ENCODE measurements at places on chromosomes 1 and 21.

- DNase-seq: no peak
These were observed 40.8 kb upstream of the PPP2R5A start for GRCh38 chr1:212244441-212244840.

GRCh38 chr1:34354367-34354766 lies 177.7 kb downstream of the C1orf94 start:
- no peak for DNase-seq

GRCh38 chr1:206833801-206834200 lies 31.6 kb upstream of the IL20 start:
- no peak for DNase-seq

DNA sequence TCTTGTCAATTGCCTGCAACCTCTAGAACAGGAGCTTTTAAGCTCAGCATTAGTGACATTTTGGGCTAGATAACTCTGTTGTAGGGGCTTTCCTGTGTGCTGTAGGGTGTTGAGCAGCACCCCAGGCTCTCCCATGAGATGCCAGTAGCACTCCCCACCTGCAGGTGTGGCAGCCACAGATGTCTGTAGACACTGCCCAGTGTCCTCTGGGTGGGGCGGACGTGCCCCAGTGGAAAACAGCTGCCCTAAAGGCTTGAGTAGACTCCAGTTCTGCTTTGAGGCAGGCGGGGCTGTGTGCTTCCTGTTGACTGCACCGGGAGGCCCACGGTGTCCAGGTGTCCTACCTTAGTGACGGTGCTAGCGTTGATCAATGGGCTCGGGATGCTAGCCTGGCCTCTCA lies 16.9 kb upstream of the PWP2 start:
- DNase-seq: no peak

- DNase-seq: no peak
These were observed 86.2 kb downstream of the DTL start for GRCh38 chr1:212121779-212122178.

DNA sequence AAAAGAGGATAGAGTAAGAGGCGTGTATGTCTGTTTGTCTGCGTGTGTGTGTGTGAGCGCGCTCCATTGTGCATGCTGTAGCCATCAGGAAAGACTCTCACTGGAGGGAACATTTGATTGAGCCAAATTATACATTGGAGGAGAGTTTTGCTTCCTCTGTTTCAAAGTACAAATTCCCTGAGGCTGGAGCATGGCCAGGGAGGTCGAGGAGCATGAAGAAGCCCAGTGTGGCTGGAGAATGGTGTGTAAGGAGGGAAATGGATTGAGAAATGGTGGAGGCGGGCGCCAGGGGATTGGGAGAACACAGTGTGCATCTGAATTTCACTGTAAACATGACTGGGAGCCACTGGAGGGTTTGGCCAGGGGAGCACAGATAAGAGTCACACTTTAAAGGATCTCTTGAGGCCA lies 22.1 kb upstream of the EFNA1 start:
- no peak for DNase-seq

DNA sequence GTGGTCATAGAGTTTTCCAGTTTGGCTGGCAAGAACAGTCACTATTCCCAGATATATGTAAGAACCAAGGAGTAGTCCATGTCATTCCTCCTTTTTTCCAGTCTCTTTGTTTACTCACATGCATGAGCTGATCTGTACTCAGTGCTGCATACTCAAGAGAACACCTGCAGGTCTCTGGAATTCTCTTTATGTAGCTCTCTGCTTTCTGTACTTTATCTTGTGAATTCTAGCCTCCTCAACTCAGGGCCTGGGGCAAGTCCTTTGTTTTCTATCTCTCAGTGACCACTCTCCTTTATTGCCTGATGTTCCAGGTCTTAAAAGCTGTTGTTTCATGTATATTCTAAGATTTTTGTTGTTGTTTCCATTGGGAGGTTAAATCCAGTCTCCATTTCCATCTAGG lies 478.9 kb downstream of the DPYD start:
- DNase-seq: no peak

- no peak for DNase-seq
These were observed 9.8 kb downstream of the MTARC1 start for GRCh38 chr1:220796530-220796929.

- no peak for DNase-seq
These were observed 100.4 kb downstream of the MAP3K21 start for GRCh38 chr1:233427907-233428306.

- no peak for DNase-seq
These were observed 483.7 kb downstream of the CAMTA1 start for GRCh38 chr1:7268983-7269382.

DNA sequence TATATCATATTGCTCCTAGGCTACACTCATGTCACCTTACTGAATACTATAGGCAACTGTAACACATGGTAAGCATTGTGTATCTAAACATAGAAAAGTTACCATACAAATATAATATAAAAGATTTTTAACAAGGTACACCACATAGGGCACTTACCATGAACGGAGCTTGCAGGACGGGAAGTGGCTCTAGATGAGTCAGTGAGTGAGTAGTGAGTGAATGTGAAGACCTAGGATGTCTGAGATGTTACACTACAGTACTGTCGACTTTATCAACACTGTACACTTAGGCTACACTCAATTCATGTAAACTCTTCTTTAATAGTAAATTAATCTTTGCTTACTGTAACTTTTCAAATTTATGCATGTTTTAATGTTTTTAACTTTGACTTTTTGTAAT lies 81.0 kb upstream of the PLD5 start:
- DNase-seq: no peak

- DNase-seq: no peak
These were observed 21.3 kb upstream of the GRIK3 start for GRCh38 chr1:37055631-37056030.

GRCh38 chr1:59272507-59272906 lies 24.4 kb upstream of the FGGY start:
- DNase-seq: no peak

GRCh38 chr1:230930986-230931385 lies 47.7 kb downstream of the TTC13 start:
- no peak for DNase-seq

- DNase-seq: no peak
These were observed 514 bp downstream of the S1PR1 start for GRCh38 chr1:101237229-101237837.

DNA sequence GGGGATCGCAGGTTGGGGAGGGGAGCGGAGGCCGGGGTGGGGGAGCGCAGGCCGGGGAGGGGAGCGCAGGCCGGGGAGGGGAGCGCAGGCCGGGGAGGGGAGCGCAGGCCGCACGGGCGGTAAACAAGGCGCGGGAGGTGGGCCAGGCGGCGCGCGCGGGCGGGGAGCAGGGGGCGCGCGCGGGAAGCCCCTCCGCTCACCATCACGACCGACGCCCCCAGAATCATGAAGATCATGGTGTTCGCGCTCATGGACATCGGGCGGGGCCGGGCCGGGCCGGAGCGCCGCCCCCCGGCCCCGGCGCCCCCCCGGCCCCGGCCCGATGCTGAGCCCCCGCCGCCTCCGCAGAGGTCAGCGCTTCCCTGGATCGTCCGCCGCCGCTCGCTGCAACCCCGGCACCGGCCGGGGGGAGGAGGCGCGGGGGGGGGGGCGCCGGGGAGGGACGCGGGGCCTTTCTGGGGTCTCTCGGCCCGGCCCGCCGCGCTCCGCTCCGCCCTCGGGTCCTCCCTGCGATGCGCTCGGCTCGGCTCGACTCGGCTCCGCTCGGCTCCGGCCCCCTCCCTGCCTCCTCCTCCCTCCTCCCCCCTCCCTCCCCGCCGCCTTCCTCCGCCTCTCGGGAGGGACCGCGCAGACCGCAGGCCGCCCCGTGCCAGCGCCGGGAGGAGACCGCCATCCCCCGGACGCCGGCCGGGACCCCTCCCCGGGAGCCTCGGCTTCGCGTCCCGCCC lies at the start of gene TMEM240:
Gene TMEM240, minus strand, starts transcription at position 535 of the 728 bp plus-strand sequence. Its CDS starts 278 bp downstream, at position 257.
- peak; percentile 41 for DNase-seq

DNA sequence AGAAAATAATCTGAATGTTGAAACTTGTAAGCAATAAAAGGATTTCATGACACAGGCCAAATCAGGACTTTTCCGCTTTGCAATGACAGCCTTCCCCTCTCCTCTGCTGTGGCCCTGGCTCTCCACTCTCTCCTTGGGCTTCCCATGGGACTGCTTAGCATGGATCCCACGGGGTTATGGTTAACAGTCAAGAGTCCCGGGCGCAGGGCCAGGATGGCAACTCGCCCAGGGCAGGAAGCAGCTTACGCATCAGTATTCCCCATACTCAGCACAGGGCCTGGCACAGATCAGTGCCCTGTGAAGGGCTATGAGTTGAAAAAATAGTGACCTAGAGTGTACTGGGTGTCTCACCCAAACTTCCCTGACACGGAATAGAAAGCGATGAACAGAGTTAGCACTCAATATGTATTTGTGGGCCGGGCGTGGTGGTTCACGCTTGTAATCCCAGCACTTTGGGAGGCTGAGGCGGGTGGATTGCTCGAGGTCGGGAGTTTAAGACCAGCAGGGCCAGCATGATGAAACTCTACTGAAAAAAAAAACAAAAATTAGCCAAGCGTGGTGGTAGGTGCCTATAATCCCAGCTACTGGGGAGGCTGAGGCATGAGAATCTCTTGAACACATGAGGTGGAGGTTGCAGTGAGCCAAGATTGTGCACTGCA lies 29.1 kb upstream of the GRHL3 start:
- peak; percentile 31 for DNase-seq

- DNase-seq: no peak
These were observed 84.5 kb upstream of the LRRC7 start for GRCh38 chr1:69483246-69483645.

DNA sequence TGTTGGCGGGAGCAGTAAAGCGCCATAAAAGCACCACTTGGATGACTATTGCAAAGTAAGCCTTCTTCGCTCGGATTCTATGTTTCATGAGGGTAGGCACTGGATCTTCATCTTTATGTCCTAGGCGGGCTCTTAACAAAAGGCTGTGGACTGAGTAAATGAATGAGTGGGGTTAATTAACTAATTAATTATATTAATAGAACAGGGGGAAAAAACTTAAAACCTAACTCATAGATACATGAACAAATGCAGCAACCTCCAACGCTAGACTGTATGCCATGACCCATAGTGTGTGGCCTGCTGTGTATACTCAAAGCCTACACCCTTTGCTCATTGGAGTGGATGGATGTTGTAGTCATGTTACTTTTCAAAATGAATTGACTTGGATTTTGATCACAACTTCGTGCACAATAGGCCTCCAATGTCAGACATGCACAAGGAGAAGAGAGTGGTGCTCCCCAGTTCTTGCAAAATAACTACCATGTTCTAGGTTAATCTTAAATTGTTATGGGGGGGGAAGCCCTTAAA lies 417 bp upstream of the GFI1 start:
- no peak for DNase-seq

- no peak for DNase-seq
These were observed 127.1 kb upstream of the KCNJ15 start for GRCh38 chr21:38129711-38130110.

DNA sequence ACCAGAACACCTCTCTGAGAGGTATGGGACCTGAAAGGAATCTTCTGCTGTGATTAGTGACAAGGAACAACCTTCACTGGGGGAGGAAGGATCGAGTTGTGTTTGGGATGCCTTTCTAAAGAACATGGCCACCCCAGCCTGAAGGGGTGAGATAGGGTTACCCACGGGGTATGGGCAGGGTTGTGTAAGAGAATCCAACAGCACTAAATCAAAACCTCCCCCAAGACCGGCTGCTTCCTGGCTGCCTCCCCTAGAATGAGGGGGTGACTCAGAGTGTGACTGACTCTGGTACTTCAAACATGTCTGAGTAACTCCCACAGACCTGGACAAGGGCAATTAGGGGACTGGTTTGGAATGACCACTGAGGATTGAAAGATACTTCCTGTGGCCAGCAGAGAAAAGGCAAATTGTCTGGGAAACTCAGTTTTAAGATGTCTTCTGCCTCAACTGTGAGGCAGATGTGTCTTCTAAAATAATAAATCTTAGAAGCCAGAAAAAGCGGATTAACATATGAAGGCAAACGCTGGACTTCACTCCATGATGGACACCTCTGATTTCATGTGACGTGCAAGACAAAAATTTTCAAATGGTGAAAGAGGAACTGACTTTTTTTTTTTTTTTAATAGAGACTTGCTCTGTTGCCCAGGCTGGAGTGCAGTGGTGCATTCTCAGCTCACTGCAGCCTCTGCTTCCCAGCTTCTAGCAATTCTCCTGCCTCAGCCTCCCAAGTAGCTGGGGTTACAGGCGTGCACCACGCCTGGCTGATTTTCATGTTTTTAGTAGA lies 6.7 kb upstream of the PTPN14 start:
- DNase-seq: no peak

DNA sequence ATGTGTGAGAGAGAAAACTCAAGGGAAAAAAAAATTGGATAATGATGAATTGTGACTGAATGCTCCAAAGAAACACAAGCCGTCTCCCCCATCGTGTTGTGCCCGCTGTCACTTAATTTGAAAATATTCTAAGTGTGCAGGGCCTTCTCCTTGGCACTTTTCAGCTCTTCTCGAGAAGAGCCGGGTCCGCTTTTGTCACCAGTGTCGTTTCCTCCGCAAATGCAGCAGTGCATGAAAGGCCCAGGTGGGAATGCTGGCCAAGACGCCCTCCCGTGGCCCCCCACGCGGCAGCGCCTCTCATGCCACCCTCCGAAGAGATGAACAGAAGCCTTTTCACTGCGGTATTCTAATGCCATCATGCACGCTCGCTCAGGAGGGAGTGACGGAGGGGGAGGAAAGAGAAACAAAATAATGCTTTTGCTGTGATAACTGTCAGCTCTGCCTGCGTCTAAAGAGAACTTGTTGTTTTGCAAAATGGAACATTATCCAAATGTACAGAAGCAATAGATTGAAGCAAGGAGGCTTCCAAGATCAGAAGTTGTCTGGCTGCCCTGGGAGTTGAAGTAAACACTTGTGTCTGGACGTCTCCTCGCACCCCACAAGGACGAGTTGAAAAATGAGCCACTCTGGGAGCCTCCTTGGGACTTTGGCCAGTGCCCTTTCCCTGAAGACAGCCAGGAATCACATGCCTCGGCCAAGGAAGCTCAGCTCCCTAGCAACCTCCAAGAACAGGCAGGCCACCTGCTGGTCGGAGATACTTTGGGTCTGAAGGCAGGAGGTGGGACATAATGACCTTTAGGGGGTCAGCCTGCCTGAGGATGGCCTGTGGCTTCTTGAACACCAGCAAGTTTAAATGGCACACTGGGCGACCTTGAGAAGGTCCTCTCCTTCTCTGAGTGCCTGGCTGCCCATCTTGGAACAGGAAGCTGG lies 166.1 kb upstream of the ZC3H12A start:
- DNase-seq: peak; percentile 41

GRCh38 chr1:183248989-183249691 lies 63.1 kb downstream of the LAMC2 start:
- no peak for DNase-seq

DNA sequence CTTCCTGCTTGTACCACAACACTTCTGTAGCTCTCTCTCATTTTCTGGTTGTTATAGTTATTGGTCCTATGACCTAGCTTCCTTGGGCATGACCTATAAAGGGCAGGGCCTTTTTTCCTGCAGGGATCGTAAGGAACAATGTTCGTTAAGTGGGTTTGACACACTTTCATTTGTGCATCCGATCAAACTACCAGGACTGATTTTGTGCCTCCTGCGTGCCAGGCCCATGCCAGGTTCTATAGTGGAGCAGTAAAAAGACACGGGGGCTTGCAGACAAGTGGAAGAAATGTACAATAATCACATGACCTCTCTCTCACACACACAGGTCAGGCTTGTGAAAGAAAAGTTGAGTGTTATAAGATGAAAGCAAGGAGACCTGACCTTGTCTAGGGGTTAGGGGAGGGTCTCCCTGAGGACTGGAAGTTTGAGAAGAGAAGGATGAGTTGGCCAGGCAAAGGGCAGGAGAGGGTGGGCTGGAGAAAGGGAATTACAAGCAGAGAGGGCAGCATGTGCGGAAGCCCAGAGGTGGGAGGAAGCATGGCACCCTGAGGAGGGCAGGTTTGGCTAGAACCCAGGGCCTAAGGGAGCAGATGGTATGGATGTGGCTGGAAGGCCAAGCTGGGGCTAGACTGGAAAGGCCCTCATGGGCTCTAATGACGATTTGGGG lies 145.4 kb downstream of the GRIK3 start:
- no peak for DNase-seq

GRCh38 chr1:215290018-215290417 lies 207.5 kb downstream of the KCNK2 start:
- DNase-seq: no peak
